ENCODE measurements at places on chromosomes 4 and X. TPM values are rescaled to one million over a fixed set of nuclear protein-coding genes. Genes with fewer than 3 reads are reported as not detected.

P2RY4 gene
- total RNA-seq = not detected

TMEM150C gene
- total RNA-seq = 0.14 TPM

DNA sequence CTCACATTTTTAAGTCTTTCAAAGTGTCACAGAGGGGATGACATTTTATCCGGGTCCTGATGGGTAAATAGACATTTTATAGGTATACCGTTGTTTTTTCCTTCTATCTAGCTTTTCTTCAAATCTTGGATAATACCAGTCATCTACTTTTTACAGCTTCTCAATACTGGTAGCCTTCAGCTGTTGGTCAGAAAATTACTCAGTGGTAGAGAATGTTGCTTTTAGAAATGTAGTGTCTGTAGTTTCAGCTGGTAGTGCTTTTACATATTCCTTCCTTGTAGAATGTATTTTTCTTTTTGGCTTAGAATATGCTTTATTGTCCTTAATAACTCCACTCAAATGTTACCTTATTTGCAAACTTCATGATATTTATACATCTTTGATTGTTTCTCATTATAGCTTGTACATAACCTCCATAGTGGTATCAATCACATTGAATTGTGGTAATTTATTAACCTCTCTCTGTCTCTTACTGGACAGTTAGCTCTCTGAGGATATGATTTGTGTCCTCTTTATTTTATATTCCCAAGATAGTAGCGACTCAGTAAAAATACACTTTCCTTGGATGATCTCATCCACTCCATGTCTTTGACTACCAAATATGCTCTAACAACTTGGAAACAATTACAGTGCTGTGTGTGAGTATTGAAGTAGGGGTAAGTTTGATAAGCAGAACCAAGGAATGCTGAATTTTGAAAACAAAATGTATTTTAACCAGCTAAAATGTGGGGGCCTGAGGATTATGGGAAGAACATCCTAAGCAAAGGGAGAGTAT, 53.8 kb downstream of the RAP1GDS1 start:
- DNase-seq = no peak

DNA sequence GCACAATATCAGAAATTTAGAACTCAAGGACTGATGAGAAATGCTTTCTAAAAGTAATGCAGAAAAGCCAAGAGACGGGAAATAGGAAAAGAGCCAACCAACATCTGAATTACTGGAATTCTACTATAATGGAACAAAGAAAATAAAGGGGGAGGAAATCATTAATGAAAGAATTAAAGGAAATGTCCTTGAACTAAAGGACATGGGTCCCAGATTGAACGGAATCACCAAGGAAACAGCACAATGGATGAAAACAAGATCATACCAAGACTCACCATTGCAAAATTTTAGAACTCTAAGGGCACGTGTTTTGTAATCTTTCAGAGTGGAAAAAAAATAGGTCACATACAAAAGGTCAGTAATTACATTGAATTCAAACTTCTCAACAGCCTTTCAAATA, 35.9 kb downstream of the HPGDS start:
- no peak for DNase-seq

GRCh38 chrX:77953708-77954107, 15.7 kb downstream of the PGAM4 start:
- peak; percentile 9 for DNase-seq
